ENCODE measurements at places on chromosomes 1 and 21.

DNA sequence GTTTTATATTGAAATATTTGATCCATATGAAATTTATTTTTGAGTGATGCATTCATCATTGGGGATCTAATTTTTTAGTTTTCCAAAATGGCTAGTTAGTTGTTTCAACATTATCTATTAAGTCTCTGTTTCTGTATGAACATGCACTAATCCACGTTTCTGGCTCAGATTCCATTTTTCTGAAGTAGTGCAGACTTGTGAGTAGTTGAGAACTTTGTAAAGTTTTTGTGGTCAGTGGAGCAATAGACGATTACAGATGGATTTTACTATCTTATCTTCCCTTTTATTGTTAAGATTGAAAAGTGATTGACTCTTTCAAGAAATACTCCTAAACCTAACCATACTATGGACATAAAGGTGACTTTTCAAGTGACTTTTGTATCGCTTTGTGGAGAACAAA, 16.7 kb downstream of the SOAT1 start:
- no peak for DNase-seq

GRCh38 chr1:85581802-85582686, 1.5 kb downstream of the CCN1 start:
- no peak for DNase-seq

GRCh38 chr1:221712198-221712684, 29.6 kb downstream of the DUSP10 start:
- no peak for DNase-seq

GRCh38 chr1:216779686-216780085, 56.5 kb upstream of the ESRRG start:
- DNase-seq, result no peak

DNA sequence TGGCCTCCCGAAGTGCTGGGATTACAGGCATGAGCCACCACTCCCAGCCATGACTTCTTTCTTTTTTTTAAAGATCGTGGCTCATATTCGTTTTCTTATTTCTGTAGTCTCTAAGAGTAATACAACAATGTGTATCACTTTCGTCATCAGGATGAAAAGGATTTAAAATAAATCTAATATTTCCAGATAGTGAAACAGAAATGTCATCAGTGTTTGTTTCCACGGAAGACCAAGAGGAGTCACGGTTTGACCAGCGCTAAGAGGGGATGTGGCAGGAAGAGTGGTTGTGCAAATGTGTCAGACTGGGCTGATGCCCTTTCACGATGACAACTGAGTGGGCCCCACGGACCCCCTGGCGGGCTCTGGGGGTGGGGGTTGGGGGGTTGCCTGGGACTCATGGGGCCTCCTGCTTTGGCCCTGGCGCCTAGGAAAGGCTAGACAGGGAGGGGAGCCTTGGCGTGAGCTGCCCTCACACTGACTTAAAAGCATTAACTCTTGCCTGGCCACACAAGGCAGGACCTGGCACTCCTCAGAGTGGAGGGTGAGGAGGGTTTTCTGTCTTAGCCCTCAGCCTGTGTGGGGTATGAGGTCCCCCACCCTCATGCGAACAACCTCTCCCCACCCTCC, 8.4 kb downstream of the SOX13 start:
- DNase-seq, result no peak

DNA sequence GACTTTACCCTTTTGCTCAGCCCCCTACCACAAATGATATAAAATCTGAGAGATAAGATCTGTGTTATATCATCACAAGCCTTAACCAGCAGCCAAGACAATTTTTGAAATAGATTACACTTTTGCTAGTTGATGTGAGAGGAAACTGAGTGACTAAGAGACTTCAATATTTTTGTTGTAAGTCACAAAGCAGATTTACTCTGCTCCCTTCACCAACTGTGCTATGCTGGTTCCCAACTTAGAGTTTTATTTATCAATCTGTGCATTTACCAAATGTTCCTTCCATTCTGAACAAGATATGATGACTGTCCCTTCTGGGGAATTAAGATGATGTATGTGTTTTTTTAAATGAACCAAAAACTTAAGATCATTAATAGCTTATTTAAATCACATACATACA, 12.1 kb upstream of the GRIK1 start:
- DNase-seq, result no peak

DNA sequence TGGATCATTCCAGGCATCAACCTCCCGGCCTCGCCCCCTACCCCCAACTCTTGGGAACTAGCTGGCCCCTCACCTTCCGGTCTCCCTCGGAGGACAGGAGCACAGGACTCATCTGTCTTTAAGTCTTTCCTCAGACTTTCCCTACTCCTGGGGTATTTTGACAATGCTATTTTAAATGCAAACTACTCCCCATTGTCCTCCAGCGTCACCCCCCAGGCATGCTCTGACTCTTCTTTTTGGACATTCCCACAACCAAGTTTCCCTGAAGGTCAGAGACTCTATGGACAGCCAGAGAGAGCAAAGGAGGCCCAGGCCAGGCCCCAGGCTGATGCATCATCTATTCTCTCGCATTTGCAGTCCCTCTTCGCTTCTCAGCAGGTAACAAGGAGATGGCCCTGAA, 424.3 kb downstream of the PCP4 start:
- no peak for DNase-seq

DNA sequence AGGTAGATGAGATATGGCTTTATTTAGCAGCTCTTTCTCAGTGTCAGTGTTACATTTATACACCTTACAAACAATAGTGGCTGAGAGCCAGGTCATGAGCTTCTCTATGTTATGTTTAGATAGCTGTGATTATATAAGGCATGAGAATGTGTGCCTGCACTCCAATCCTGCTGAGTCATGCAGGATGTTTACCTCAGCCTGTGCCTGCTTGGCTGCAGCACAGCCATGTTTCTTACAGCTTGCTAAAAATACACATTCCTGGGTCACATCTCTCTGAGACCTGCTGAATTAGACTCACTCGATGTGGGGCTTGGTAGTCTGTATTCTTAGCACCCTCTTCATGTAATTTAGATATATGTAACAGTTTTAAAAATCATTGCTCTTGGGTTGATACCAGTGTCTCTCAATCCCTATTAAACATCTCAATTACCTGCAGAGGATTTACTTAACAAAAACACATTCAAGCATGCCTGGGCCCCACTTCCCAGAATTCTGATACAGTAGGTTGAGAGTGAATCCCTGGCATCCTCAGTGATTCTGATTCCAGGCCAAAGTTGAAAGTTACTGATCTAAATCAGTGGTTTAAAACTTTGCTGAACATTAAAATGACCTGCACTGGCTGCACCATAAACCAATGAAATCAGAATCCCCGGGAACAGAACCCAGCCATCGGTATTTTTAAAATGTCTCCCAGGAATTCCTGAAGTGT, 107.5 kb downstream of the GDAP2 start:
- no peak for DNase-seq

- DNase-seq, result no peak
Observed at GRCh38 chr1:244046907-244047611, 4.0 kb upstream of the ZBTB18 start.

DNA sequence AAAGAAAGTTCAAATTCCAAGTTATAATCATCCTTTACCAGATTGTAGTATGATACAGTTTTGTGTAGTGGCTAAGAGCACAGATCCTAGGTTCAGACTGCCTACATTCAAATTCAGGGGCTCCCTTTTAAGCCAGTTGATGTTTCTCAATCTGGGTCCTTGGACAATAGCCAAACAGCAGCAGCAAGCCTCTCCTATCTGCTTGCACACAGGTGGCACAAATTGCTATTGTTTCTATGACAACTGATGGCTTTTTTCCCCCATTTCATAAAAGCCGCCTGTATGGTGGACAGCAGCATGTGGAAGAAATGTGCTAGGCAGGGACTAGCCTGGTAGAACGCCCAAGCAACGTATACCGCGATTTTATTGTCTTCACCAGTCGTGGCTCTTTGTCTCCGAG, 76.5 kb downstream of the S1PR1 start:
- DNase-seq, result no peak

DNA sequence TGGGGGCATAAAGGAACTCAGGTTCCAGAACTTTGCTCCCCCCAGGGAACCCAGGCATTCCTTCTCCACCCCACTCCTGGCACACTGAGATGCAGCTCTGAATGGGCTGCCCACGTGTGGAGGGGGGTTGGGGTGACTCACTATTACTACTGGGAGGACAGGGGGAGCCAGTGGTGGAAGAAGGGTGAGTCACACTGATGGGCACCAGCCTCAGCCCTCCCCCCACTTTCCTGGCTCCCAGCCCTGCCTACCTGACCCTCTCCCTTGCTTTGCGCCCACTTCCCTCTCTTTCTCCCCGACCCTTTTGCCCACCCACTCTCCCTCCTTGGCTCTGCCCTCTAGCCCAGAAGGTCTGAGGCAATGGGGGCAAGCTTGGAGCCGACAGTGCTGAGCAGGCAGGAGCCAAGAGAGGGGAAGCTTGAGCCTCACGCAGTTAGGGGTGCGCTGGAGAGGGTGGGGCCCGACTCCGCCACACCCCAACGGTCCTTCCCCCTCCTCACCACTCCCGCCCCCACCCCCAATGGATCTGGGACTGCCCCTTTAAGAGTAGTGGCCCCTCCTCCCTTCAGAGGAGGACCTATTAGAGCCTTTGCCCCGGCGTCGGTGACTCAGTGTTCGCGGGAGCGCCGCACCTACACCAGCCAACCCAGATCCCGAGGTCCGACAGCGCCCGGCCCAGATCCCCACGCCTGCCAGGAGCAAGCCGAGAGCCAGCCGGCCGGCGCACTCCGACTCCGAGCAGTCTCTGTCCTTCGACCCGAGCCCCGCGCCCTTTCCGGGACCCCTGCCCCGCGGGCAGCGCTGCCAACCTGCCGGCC, at the start of gene LMNA:
LMNA (plus strand) TSS at position 611 of the 818 bp plus-strand sequence. CDS start 208 bp downstream, outside the sequence.
- DNase-seq, result peak; percentile 70

- DNase-seq, result no peak
Observed at GRCh38 chr1:107531065-107531908, 390.4 kb downstream of the NTNG1 start.

DNA sequence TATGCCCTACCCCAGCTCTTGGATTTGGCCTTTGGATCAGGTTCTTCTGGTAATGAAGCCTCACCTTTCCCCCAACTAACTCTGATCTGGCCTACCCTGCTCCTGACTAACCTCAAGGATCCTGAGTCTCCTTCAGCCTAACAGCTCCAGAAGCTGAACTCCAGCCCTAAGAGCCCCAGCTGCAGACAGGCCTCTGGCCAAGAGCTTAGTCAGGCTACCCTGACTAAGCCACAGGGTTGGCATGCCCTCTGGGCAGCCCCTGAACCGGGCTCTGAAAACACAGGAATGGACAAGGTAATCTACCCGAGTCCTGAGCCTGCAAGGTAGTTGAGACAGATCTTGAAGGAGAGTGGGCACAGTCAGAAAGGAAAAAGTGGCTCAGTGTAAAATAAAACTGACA, 29.4 kb downstream of the COA7 start:
- no peak for DNase-seq

- DNase-seq, result no peak
Observed at GRCh38 chr1:44067266-44068250, 36.3 kb upstream of the SLC6A9 start.

DNA sequence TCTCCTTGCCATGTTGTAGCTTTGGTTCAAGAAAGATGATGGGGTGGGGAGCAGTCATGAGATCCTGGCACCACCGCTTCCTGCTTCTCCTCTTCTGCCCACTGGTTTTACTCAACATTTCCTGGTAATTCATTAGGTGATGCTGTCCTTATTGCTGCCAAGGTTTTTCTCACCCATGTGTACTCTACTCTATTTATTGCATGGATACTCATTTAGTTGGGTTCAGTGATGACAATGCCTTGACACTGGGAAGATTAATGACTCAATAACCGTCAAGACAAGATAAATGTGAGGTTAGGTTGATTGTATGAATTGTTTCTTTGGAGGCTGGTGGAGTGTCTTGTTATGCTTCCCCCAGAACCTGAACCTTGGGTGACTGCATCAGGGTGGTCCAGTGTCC, 484.2 kb downstream of the SIPA1L2 start:
- DNase-seq, result no peak

DNA sequence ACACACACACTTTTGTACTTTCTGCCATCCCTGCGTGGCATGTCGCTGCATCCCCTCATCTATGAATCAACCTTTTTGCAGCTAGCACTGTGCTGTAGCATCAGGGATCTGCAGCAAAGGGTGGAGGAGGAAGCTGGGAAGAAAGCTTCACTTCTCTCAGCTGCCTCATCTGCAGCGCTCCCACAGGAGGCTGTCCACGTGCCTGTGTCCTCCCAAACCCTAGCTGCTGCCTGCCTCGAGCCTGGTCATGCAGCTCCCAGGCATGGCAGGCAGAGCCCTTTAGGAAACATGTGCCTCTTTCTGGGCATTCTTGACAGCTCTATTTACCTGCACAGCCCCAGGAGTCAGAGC, 262.1 kb upstream of the SGIP1 start:
- no peak for DNase-seq

DNA sequence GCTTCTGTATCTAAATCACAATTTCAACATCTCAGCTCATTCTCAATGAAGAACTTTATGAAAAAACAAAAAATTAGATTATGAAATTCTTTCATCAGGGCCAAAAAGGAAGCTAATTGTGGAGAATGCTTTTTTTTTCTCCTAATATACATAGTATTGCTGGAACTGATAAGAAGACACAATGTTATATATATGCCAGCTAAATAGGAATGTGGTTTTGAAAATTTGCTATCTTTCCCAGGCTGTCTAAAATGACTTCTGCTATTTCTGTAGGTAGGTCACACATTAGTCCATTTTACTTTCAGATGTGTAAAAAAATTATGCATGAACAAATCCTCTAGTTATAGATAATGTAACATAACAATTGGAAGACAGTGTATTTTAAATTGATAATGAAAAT, 732.9 kb downstream of the RWDD3 start:
- no peak for DNase-seq

DNA sequence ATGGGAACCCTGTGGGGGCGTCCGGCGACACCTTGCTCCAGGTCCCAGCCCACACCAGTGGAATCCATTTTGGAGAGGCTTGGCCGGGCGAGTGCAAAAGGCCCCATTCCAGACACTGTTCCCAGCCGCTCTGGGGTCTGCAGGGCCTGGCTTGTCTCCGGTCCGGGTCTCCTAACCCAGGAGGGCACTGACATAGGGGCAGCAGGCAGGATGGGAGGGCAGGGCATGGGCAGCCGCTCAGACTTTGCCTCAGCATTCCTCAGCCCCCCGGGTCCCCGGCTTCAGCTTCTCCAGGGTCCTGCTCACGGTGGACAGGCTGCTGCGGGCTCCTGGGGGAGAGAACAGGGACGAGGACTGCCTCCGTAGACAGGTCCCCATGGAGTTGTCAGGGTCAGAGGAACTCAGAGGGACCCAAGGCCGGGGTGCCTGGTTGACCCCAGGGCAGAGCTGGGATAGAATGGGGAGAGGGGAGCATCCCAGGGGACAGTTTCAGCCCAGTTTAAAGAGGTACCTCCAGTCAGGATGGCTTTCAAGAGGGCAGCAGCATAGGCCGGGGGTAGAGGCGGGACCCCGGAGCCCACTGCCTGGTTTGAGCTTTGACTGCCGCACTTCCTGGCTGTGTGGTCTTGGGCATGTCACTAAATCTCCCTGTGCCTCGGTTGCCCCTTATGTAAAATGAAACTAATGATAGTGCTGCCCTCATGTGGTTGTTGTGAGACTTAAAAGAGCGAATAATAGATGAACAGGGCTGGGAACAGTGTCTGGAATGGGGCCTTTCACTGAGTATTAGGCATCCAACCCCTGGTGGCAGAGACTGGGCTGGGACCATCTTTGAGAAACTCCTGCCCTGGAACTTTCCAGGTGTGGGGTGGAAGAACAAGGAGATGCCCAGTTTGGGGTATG, 3.7 kb downstream of the KNCN start:
- no peak for DNase-seq

GRCh38 chr1:114040273-114041015, 61.2 kb downstream of the OLFML3 start:
- no peak for DNase-seq
